ENCODE measurements at places on chromosomes 7 and 10.

GRCh38 chr10:96417441-96417840 lies 58.6 kb upstream of the OPALIN start:
- no peak for DNase-seq

DNA sequence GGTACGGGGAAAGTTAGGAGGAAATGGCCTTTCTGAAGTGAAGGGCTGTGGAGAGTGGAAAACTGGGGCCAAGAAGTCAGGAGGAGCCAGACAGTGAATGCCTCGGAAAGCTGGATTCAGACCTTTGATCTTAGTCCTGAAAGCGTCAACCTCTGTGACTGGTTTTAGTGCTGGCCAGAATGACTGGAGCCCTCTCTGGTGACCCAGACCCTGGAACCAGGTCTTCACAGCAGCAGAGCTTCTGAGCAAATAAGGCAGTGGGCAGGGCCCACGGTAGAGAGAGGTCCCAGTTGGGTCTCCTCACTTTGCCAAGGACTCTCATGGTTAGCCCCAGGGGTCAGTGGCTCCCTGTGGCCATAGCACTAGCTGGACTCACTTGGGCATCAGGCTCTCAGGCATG lies 157.7 kb upstream of the EEPD1 start:
- no peak for DNase-seq

DNA sequence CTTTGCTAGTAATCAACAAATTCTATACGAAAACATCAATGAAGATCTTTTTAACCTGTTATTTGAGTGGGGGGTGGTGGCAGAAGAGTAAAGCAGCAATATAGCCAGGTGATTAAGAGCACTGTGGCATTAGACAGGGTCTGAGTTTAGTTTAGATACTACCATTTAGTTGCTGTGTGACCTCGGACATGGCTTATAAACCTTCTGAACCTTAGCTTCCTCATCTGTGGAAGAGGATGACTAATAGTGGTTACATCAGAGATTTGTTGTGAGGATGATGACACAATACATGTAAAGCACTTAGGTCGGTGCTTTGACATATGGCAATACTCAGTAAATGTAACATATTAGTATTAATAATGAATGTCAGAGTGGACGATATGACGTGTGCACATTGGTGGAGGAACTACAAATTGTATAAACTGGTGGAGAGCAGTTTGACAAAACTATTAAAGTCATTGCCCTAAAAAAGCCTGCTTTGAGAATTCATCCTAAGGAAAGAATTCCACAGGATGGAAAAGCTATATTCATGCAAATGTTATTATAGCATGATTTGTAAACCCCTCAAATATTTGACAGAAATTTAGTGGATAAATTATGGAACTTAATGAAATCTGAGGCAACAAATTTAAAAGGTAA lies 24.3 kb downstream of the SPAG6 start:
- no peak for DNase-seq

DNA sequence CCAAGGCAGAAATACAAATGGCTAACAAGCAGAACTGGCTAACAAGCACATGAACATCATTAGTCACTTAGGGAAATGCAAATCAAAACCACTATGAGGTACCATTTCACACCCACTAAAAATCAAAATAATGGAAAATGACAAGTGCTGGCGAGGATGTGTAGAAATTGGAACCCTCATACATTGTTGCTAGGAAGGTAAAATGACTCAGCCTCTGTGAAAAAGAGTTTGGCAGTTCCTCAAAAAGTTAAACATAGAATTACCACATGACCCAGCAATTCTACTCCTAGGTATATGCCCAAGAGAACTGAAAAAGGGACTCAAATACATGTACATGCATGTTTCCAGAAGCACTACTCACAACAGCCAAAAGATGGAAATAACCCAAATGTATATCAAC lies 52.8 kb upstream of the ANAPC16 start:
- no peak for DNase-seq

GRCh38 chr7:9680713-9681112 lies 1247.3 kb downstream of the NXPH1 start:
- no peak for DNase-seq

DNA sequence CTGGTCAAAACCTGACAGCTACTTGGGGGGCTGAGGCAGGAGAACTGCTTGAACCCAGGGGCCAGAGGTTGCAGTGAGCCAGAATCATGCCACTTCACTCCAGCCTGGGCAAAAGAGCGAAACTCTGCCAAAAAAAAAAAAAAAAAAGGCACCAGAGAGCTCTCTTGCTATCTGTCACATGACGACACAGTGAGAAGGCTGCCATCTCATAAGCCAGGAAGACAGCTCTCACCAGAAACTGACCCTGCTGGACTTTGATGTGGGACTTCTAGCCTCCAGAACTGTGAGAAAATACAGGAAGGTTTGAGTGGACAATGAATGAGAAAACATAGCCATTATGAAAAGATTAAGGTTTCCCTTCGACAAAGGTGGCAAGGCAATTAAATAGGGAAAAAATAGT lies 51.1 kb upstream of the KCNIP2 start:
- no peak for DNase-seq

- no peak for DNase-seq
These were observed 323.1 kb downstream of the TFEC start for GRCh38 chr7:115707258-115708012.

DNA sequence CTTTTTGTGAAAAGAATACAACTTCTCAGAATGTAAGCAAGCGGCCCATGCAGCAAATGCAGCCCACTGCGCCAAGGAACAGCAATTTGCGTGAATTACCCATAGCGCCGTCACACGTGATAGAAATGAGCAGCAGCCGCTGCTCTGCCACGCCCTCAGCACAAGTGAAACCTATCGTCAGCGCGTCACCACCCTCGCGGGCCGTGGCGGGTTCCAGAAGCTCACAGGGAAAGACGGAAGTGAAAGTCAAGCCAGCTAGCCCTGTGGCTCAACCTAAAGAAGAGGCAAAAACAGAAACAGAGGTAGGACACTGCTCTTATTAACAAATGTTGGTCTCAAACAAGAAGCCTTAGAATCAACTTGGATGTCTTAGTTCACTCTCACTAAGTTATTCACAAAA lies 70.5 kb downstream of the SHH start:
- no peak for DNase-seq

GRCh38 chr10:70751991-70752390 lies 33.2 kb downstream of the TBATA start:
- DNase-seq: no peak

GRCh38 chr7:32694182-32694581 lies 197.4 kb downstream of the KBTBD2 start:
- no peak for DNase-seq

GRCh38 chr7:1254281-1255079 lies 21.8 kb downstream of the UNCX start:
- DNase-seq: no peak

DNA sequence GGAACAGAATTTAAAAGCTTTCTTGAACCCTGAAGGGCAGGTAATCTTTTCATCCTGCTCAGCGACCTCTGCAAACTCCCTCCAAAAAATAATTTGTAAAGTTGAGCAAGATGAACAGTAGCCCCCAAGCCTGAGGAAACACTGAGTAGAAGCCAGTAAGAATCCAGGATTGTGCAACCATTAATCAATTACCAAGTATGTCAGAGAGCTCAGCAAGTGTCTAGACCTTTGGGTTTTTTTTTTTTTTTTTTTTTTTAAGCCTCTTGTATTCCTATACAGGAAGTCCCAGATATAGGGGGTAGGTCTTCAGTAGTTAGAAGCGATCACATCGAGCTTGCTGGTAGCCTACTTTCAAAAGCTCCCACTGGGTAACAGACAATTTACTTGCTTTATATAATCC lies 155.2 kb downstream of the DGKI start:
- DNase-seq: no peak

DNA sequence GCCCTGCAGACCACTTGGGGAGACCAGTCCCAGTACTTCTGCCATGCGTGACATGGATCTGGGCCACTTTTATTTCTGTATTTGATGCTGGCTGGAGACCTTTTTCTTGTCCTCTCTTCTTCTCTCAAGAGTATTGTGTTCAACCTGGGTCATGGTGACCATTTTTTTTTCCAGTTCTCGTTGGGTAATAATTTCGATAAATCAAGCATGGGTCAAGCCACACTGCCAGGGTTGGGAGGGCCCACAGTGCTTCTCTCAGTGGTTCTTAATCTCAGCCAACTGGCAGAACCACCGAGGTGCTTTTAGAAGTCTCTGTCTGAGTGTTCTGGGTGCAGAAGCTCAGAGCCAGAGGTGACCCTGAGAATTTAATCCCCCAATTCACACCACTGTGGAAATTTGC lies 269.9 kb downstream of the SEC23IP start:
- DNase-seq: no peak

DNA sequence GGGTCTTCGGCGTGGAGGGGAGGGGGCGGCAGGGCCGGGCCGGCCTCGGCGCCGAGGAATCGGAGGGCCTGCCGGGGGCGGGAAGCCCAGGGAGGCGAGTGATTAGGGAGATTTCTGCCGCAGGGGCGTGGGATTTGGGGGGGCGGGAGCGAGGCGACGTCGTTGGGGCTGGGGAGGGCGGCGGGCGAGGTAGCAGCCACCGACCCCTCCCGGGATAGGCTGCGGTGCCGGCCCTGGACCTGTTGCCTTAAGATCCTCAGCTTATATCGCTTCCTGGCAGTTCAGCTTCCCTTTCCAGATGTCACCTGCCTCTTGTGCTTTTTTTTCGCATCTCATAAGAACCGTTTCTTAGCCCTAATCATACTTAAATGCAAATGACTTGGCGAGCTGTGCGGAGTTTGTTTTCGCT lies 655 bp downstream of the LMTK2 start:
- peak; percentile 37 for DNase-seq

- no peak for DNase-seq
These were observed 34.1 kb upstream of the NKX6-2 start for GRCh38 chr10:132820056-132820455.

GRCh38 chr10:3249307-3249889 lies 76.8 kb upstream of the PITRM1 start:
- DNase-seq: no peak

- no peak for DNase-seq
These were observed 36.6 kb downstream of the PLPP4 start for GRCh38 chr10:120493411-120494312.

DNA sequence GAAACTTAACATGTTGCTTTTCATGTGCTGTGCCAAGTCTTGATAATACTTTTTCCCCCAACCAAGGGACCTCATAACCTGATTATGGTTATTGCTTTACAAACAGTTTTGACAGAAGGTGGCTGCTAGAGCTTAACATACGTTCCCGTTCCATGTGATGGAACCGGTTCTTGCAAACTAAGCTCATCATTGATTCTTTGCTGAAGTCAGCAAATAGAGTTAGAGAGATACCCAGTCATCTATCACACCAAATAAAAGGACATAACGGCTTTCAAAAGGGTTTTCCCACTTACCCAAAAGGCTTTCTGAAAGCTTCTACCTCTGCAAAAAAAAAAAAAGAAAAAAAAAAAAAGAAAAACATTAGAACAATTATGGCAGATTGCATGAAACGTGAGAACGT lies 230.3 kb upstream of the MDFIC start:
- no peak for DNase-seq

GRCh38 chr10:92366412-92367021 lies 75.5 kb downstream of the MARCHF5 start:
- DNase-seq: no peak

DNA sequence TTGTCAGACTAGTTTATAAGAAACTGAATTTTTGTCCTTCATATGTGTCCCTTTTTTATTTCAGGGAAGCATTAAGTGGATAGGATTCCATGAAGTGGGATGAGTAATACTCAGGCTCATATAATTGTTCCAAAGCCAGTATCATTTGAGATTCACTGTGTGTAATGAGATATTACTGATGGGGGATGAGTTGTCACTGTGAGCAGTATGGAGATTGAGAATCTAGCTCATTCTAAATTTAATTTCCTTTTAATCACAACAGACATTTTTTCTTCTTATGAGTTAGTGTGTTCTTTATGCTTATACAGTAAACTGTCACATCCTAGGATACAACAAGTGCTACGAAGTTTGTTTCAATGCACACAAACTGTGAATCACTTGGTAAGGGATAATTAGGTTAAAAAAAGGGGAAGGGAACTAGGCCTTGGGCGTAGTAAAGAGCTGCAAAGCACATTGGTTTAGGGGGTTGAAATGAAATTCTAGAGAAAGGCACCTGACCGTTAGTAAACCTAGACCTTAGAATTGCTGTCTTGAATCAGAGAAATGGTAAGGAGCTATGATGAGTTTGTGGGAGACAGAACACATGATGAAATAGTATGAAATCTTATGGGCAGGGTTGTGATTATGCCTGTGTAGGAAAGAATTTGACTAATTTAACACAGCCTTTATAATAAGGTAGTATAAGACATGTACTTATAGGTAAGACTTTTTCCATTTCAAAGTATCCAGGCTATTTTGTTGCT lies 153.4 kb downstream of the MLLT10 start:
- DNase-seq: no peak

DNA sequence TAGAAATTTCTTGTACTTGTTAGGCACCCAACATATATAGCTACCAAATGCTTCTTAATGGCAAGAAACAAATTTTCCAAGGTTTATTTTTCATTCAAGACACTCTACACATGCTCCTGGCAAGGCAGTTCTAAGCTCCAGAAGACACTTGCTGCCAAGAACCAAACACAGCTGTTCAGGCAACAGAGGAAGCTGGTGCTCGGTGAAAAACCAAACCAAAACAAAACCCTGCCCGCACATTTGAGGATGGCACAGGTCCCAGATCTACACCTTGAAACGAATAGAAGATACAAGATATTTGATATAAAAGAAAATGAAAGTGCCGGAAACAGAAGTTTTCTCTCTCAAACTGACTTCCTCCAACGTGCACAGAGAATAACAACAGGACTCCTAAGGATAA lies 4.9 kb upstream of the DNTT start:
- DNase-seq: no peak

DNA sequence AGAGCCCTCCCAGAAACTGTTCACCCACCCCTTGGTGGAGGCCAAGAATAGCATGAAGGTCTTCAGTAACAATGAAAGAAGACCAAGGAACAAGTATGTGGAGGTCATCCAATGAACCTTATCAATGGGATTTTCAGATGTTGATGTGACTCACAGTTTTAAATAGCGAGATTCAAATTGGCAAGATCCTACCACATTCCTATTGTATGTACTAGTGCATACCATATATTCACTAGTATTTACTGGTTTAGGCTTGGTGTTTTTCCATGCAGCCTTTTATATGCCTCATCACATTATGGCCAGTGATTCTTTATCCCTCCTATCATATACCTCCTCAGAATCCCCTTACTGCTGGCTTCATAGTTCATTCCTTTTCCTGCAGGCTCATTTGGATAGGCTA lies 54.4 kb downstream of the ITGB8 start:
- no peak for DNase-seq

DNA sequence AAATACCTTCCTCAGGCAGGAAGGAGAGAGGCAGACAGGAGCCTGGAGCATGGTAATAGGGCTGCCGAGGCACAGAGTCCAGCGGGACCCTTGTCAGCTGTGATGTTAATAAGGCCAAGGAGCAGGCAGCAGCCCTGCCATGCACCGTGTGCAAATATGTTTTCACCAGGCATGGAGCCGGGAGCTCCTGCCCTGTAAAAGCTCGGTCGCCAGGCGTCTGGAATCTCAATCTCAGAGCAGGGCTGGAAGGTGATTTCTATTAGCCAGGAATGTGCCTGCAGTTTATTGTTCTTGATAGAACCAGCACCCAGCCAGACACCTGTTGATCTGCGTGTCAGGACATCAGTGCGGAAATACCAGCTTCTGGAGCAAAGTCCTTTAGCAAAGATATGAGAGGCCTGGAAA lies 469.8 kb downstream of the GLRX3 start:
- DNase-seq: no peak

GRCh38 chr10:4028027-4028471 lies 243.0 kb upstream of the KLF6 start:
- DNase-seq: no peak

Data from activated CD8-positive, alpha-beta memory T cell treated with anti-CD3 and anti-CD28 coated beads, Interleukin-2, amount 50 U/mL, for 4 hours (primary cell).